Activated CD4-positive, alpha-beta T cell treated with anti-CD3 and anti-CD28 coated beads for 36 hours (primary cell): ENCODE measurements at places on chromosomes 13 and 19. TPM values are rescaled to one million over a fixed set of nuclear protein-coding genes. Genes with fewer than 3 reads are reported as not detected.

DNA sequence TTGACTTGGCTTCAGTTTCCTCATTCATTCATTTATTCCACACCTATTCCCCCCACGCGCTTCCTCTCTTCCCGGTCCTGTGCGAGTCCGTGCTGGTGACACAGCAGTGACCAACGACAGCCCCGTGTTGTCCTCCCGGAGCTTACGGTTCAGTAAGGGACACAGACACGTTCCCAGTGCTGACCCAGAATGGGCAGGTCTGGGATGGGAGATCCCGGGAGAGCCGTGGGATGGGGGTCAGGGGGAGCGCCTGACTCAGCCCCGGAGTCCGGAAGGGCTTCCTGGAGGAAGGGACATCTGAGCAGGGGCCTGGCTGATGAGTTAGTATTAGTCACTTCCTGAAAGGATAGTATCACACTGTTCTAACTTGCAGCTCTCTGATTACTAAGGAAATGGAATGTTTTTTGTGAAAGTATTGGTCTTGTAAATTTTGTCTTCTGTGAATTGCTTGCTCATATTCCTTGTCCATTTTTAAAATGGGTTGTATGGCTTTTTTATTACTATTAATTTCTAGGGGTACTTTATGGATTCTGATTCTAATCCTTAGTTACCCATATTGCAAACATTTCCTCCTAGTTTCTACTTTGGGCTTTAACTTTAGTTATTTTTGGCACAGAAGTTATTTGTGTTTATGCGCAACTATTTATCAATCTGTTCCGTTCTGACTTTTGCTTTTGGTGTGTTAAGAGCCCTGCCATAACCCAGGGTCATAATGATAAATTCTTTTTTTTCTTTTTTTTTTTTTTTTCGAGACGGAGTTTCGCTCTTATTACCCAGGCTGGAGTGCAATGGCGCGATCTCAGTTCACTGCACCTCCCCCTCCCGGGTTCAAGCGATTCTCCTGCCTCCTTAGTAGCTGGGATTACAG is 708 bp upstream of the ERCC1 start:
- DNase-seq = peak; percentile 68

DNA sequence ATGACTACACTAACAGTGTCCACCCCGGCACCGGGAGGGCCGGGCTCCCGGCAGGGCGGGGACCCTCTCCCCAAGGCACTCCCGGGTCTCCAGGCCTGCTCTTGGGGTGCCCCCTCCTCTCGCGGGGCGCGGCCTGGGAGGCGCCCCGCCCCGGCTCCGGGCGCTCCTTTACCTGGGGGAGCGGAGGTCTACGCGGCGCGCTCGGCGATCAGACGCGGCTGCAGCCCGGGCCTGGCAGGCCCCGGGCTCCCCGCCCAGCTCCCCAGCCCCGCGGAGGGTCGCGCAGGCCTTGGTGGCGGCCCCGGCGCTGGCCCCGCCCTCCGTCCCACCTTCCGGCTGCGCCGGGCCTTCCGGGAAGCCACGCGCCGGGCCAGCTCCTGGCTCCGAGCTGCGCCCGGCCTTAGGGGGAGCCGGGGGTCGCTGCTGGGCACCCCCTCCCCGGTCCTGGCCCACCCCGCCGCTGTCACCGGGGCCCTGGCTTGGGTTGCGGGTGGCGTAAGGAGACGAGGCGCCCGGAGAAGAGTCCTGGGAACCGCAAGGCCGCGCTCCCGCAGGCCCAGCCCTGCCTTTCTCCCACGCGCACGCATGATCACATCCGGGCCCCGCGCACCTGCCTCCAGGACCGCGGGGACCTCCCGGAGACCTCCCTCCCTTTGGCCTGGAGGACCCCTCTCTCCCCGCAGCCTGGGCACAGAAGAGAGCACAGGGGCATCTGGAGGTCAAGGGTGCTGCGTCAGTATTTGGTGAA is at the start of gene C19orf12:
Gene C19orf12 (minus strand): TSS at position 309 of the 748 bp plus-strand sequence. CDS start 6,848 bp downstream, outside the sequence.
- DNase-seq = peak; percentile 82

DNA sequence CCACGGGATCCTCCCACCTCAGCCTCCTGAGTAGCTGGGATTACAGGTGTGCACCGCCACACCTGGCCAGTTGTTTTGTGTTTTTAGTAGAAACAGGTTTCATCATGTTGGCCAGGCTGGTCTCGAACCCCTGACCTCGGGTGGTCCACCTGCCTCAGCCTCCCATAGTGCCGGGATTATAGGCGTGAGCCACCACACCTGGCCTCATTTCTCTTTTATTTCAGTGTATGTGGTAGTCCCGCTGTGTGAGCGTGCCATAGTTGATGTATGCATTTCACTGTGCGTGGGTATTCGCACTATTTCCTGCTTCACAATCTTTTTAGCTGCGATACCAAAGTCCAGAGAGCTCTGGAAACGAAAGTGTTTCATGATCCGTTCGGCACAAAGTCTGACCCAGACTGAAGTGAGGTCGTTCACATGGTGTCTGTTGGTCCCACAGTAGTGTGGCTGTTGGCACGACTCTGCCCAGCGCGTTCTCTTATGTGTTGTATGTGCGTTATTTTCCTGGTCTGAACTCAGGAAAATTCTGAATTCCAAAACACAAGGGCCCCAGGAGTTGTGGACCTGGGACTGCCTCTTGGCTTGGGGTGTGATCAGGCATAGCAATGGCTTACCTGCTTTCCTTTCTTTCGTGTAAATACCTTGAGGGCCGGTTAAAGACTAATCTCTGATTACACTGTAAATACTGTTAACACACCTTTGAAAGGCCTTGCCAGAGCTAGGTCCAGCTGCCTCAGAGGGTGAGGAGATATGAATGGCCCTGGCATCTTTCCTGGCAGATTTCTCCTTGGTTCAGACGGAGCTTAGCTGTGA is 8.6 kb downstream of the EPN1 start:
- DNase-seq = no peak

ARL11 gene
- 0.85 TPM for total RNA-seq
